ENCODE measurements at places on chromosomes 6 and 20.
A peak's percentile ranks its signal among the peaks of the same experiment; 100 is the strongest.

GRCh38 chr20:24763386-24764026 lies 185.6 kb upstream of the CST7 start:
- peak; percentile 29 for DNase-seq

DNA sequence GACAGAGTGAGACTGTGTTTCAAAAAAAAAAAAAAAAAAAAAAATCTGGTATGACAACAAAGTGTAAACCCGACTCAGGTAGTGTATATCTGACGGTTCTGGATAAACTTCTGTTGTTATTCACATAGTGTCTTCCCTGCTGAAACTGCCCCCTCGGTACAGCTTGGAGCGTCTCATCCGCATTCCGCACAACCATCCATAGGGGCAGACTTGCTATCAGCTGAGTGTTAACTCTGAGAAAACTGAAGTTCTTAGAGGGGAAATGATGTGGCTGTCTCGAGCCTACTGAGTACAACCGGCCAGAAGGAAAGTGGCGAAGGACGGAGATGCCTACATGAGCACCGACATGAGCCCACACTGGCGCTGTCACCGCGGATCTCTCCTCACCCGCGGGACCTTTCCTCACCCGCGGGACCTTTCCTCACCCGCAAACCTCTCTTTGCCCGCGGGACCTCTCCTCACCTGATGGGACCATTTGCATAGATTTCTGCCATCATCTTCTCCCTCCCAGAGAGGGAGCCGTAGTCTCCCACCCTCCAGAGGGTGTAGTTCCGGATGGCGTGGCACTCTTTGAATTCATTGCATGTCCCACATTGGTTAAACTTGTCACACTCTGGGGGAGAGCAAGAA lies 9.8 kb downstream of the CTSZ start:
- DNase-seq, result no peak

DNA sequence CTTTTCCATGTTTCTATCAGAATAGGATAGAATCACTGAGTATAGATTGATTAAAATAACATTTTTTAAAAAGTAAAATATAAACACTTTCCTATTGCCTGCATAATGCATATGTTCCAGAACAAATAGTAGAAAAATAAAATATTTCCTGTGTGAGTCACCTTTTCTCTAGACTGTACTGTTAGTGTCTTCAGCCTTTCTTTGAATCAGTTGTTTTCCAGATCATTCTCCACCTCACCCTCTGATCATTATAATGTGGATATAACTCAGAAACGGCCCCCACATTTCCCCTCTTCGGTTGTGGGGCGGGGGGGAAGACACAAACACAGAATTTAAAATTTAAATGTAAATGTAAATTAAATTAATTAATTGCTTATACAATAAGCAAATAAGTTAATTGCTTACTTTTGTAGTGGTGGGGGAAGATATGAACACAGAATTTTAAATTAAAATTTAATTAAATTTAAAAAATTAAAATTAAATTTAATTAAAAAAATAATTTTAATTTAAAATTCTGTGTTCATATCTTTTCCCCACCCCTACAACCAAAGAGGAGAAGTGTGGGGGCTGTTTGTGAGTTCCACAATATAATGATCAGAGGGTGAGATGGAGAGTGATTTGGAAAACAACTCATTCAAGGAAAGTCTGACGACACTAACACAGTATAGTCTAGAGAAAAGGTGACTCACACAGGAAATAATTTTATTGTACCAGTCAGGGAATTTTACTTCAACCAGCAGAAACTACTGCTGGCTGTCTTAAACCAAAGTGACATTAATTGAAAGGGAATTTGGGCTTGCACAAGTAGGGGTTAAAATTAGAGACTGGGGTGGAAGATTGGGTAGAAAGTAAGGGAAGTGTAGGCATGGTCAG lies 37.1 kb upstream of the PROKR2 start:
- no peak for DNase-seq

DNA sequence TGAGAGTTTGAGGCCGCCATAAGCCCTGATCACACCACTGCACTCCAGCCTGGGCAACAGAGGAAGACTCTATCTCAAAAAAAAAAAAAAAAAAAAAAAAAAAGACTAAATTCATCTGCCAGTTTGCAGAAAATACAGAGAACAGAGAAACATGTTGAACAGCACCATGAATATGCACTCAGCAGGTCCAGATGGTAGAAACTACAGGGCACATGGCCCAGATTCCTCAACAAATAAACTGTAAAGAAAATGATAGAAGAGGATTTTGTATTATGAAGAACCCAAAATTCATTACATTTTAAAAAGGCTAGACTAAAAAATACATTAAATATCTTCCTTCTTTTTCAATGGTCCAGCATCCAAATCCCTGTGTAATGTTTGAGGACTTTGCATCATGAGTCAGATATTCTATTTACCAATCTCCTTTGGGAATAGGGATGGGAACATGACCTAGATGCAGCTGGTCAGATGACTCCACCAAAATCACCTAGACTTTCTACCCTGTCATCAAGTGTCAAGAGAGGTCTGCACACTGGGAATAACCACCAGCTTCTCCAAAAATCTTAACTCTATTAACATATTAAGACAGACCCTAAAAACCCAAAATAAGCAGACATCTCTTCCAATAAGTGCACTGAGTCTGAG lies 189.1 kb upstream of the TCF21 start:
- DNase-seq, result no peak

GRCh38 chr6:85637579-85637978 lies 5.1 kb downstream of the SYNCRIP start:
- DNase-seq, result no peak

- DNase-seq, result no peak
These were observed 103.4 kb downstream of the SYNDIG1 start for GRCh38 chr20:24572862-24573261.

DNA sequence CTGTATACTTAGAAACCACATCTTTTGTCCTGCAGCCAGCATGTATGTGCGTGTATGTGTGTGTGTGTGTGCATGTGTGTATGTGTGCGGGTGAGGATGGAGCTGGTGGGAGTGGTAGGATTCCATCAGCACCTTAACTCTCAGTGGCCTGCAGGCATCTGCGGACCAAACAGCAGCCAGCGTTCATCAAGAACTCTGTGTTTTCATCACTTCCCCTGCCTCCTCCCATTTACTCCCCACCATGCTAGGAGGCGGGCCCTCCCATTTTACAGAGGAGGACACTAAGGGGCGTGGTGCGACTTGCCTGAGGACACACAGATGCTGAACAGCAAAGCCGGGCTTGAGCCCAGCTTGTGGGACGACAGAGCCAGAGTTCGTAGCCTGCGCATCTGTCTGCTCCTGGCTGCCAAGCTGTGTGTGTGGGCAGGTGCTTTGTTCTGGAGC lies 8.9 kb downstream of the VSTM2L start:
- peak; percentile 53 for DNase-seq

- peak; percentile 54 for DNase-seq
These were observed 239.1 kb upstream of the CEP162 start for GRCh38 chr6:84466511-84466910.

DNA sequence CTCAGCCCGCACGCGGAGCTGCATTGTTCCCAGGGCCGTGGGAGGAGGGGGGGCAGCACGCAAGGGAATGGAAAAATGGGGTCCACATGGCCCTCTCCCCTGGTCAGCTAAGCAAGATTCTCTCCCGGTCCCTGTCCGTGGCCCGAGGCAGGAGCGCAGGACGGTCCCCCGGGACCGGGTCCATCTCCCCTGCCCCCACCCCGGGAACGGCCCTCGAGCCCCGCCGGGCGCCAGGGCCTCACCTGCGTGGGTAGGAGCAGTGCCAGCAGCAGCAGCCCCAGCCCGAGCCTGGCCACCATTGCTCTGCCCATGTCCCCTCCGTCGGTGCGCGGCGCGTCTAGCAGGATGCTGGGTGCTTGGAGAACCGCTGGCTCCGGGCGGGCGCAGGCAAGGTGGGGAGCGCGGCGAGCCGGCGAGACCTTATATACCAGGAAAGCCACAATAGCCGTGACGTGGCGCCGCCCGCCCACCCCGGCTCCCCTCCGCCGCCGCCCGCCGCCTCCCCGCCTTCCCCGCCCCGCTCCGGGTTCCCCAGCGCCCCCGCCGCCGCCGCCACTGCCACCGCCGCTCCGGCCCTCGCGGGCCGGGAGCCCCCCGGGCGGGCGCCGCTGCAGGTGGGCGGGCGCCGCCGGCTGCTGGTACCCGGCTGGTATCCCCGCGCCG lies at the start of gene CD24:
CD24 (minus strand) TSS at position 394 of the 663 bp plus-strand sequence; CDS start at position 311, 83 bp downstream.
- peak; percentile 69 for DNase-seq

GRCh38 chr6:167898673-167899311 lies 72.1 kb downstream of the AFDN start:
- no peak for DNase-seq

- DNase-seq, result no peak
These were observed 109.5 kb upstream of the SSTR4 start for GRCh38 chr20:22925613-22925983.

- no peak for DNase-seq
These were observed 33.0 kb downstream of the PIGU start for GRCh38 chr20:34643928-34644327.

- no peak for DNase-seq
These were observed 151.3 kb upstream of the NT5E start for GRCh38 chr6:85298553-85298952.

GRCh38 chr6:158897236-158897635 lies 78.1 kb upstream of the EZR start:
- no peak for DNase-seq

DNA sequence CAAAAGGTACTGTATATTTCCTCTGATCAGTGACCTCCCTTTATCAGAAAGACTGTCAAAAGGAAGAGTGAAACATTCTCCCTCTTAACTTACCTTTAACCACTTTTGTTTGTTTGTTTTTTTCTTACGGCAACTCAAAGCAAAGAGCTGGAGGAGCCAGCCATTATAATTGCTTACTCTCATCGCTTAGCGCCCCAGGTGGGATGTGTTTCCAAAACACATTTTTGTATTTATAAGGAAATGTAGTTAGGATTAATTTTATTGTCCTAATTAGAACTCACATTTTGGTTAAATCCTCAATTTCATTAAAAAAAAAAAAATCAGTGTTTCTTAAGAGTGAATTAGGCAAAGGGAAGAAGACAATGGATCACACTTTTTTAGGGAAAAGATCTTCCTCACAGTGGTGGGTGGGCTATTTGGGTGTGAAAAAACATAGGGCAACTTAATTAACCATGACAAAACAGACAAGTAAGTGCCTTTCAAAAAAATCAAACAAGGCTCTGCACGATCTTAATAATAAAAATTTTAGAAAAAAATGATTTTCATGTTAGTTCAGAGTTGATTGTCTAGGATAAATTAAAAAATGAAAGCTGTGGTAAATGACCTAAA lies 1.2 kb upstream of the PHACTR2 start:
- DNase-seq, result no peak

DNA sequence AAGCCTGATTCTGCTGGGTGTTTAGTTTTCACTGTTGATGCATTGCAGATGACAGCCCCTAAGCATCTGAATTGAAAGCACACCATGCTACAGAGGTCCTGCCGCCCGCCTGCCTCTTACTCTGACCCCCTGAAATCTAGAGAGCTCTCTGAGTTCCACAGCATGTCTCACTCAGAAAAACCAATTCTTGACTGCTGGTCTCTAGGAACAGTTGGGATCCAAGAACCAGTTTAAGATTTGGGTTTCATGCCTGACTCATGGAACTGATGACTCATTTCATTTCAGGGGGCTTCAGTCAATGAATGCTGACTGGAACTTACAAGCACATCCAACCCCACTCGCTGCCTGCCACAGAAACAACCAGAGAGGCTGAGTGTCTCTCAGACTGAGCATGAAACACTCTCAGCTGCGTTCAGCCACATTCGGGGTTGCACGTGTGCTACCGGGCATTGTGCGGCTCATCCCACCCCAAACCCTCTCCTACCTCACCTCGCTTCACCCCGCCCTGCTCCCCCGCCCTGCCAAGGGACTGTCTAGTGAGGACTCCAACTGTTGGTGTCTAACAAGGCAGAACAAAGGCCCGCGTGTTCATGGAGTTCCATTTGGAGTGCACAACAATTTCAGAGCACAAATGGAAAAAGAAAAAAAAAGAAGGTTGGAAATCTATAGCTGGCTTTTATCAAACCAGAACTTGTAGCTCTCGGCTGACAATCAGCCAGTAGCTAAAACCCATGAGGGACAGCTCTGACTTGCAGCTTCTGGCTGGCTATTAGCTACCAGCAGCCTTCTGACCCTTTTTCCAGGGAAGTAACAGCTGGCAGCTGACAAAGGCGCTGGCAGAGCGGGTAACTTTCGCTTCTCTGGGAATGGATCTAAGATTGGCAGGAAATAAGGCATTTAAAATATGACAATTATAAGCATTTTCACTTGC lies 20.0 kb upstream of the TRAF3IP2 start:
- DNase-seq, result no peak

- no peak for DNase-seq
These were observed 168.9 kb downstream of the ZMYND8 start for GRCh38 chr20:47187450-47188195.

GRCh38 chr6:152117156-152118133 lies 310.0 kb downstream of the ESR1 start:
- DNase-seq, result no peak

DNA sequence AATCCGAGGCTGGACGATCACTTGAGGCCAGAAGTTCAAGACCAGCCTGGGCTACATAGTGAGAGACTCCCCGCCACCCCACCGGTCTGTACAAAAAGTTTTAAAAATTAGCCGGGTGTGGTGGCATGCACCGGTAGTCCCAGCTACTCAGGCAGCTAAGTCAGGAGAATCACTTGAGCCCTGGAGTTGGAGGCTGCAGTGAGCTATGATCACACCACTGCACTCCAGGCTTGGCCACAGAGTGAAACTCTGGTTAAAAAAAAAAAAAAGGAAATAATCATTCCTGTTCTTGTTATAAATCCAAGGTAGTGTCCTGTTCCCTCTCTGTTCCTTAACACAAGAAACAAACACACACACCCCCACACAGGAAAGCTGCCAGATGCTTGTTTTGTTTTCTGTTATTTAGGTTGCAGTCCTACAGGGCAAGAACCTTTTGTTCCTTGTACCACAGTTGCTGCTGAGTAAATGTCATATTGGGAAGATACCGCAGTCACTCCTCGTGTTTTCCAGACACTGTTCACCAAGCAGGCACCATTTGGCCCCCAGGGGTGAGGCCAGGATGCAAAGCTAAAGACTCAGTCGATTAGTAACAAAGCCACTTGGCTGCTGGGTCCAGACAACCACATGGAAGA lies 28.9 kb downstream of the ASIP start:
- no peak for DNase-seq

DNA sequence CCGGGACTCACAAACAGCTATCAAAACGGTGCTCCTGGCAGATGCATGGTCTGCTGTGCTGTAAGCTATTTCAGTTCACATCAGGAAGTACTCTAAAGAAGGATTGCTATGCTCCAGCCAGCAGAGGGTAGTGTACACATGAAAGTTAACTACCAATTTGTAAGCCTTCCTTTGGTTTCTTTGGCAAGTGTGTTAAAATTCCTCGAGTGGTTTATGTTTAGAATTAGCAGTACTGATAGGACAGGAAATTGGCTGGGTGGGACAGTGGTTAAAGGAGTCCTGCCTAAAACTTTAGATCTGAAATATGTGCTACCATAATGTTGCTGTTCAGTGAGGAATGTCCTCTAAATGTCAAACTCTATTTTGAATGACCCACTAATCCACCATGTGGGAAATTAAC lies 47.4 kb downstream of the TRMT11 start:
- peak; percentile 49 for DNase-seq

Data from ureter (tissue), 1 donor.